ENCODE measurements at places on chromosomes 11 and 22.

DNA sequence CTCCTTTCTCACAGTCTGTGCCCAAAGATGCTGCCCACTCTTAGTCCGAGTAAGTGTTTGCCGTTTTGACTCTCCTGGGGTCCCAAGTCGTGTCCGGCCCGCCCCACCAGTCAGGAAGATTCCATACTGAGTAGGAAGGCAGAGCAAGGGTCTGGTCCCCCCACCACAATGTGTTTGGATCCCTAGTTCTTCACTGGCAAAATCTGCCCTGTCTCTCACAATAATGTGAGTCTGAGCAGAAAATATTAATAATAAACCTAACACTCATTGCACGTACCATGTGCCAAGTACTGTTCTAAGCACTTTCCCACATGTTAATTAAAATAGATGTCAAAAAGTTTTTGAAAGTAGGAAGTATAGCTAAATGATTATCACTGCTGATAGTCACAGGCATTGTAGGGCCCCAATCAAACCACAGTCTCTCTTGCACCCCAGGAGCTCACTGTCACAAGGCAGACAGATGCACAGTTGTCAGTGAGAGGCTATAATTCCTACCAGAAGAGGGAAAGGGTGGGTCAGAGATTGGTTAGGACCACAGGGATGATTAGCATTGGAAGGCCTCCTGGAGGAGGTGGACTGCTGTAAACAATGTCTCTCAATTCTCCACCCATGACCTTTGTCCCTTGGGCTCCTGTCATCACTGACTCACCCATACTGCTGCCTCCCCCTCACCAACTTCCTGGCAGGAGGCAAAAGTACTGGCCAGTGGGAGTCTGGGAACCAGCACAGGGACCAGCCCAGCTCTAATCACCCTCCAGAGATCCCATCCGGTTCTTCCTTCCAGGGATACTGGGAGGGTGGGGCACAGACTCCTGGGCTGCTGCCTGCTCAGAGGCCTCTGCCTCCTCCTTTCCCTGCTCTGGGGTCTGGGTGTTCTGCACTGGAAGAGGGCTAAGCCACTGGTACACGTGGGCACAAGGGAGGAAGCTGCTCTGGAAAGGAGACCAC, 1.0 kb upstream of the POLD4 start:
- DNase-seq: no peak

DNA sequence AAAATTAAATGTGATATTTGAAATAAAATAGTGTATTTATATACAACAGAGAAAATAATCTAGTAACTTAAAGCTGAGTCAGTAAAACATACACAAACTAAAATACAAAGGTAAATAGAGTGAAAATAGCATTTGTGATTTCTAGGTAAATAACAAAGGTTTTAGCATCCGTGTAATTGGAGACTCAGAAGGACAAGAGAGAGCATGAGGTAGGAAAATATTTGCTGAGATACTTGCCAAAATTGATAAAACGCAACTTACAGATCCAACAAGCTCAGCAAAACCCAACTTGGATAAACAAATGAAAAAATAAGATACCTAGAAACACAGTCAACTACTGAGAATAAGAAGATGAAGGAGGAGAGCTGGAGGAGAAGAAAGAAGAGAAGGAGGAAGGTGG, 634.7 kb upstream of the CCDC179 start:
- DNase-seq: no peak

DNA sequence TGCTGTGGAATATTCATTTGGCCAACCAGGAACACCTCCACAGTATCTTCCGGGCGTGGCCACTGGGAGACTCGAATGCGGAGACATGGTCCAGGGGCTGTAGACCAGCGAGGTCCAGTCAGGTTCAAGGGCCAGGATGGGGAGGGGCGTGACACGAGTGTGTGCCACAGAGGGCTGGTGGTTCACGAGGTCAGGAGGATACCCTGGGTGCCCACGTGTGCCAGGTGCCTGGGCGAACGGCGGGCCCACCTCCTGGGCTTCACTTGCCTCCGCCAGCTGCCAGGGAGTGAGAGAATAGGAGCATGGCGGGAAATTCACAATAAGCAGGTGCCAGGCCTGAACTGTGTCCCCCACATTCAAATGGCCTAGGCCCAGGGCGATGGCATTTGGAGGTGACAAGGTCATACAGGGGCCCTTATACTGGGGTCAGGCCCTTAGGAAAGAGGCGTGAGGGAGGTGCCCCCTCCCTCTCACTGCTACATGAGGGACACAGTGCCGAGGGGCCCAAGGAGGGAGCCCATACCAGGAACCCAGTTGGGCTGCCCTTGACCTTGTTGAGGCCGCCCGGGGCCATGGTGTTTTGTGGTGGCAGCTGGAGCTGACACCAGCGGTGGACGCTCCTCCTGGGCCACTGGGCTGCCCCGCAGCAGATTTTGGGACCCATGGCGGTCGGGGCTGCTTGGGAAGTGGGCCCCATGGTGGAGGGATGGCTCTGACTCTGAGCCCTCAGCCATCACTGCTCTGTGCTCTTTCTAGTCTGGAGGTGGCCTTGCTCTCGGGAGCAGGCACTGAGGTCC, 1268.9 kb downstream of the BRD1 start:
- no peak for DNase-seq

DNA sequence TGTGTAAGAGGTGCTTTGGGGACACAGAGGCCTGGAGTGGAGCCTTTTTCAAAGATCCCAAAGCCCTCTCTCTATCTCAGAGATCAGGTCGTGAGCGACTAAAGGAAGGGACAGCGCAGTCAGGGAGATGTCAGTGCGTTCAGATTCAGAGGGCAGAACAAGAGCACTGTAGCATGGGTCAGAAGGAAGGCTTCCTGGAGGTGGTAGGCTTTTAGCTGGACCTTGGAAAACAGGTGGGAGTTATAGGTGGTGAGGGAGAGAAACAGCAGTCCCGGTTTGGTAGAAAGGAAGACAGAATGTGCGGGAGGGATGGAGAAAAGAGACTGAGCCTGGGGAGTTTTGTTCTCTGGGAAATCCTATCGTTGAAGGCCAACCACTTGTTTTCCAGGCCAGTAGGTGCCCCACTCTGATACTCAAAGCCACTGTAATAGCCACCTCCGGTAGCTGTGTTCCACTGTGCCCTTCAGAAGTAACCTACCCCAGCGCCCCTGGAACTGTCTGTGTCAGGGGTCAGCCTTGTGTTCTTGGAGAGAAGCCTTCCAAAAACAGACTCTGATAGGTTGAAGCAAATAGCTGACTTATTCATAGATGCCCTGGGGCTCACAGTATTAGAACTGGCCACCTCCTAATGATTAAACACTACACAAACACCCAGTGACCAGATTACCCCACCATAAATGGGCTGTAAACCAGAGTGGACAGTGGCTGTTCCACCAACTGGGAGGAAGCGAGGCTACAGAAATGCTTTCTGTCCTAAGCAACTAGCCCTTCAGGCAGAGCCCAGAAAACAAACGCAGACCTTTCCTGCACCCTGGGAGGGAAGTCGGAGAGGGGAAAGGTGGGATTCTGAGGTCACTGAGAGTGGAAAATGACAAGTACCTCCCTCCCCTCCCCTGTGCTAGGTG, 157.7 kb downstream of the DBX1 start:
- no peak for DNase-seq

DNA sequence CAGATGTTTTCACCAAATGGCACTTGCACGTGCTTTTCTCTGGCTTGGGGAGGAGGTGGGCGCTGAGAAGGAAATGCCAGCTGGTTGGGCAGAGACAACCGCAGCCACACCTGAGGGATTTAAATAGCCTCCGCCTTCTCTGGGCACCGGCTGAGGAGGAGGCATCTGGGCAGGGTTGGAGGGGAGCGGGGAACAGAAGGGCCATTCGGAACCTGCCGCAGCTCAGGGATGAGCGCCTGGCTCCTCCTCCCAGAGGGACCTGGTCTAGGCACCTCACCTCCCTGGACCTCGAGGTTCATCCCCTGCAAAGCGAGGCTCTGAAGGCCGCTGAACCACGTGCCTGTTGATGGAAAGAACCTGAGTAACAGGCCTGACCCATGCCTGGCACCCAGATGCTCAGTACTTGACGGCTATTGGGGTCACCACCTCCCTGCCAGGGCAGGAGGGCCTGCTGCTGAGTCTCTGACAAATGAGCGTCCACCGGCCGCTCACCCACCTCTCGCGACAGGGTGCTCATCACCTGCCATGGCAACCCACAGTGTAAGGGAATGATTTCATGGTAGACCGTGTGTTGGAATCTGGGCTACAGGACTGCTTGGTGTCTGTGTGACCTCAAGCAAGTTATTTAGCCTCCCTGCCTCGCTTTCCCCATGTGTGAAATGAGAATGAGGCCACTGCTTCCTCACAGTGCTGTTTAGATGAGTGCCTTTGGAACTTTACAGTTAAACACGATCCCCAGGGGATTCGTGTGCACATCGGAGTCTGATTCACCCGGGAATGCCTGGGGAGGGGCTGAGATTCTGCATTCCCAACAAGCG, 2.0 kb upstream of the KDELR3 start:
- DNase-seq: no peak

DNA sequence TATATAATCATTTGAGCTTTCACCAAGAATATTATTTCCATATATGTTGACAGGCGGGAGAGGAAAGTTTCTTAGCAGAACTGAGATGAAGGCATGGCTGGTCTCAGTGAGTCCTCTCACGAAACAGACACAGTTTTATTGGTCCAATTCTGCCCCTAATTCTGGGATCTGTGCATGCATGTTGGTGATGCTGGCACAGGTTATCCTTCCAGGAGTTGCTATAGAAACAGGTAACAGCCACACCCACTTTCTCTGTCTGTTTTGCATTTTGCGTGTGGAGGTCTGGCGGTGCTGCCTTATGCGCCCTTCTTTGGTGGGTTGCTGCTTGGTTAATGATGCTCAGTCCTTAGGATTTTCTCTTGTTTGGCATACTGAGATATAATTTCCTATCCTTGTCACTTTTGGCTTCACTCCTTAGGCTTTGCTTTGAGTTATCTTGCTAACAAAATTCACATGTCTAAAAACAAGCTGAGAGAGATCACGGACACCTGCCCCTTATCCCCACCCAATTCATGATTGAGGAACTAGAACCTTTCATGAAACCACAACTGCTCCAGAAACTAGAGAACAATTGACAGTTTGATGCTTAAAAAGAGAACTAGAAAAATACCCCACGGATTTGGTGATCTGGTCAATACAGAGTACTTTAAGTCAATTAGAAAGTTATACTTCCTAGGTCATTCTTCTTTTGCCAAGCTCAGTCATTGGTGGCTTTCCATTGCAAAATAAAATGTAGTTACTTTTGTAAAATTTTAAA, 189.3 kb downstream of the FAT3 start:
- no peak for DNase-seq

DNA sequence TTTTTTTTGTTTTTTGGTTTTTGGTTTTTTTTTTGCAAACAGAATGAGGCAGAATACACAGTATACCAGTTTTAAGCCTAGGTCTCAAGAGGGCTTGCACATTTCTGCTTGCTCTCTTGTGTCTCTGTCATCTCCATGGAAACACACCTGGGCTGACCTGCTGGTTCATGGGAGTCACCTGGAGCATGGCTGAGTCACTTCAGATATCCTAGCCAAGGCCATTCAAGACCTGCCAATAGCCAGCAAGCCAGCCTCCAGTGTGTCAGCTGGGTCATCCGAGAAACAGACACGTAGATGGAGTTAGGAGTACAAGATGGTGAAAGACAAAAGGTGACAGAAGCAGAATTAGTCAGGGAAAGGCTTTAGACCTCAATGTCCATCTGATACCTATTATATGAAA, 124.2 kb upstream of the SEZ6L start:
- DNase-seq: no peak

DNA sequence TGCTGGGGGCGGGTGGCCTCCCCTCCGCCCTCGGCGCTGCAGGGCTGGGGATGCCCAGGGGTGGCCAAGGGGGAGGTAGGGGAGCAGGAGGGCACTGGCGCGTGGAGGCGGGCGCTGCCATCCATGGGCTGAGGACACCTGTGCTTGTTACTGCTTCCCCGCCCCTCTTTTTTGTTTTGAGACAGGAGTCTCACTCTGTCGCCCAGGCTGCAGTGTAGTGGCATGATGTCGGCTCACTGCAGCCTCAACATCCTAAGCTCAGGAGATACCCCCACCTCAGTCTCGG, 683 bp upstream of the FADS3 start:
- DNase-seq: no peak

- DNase-seq: no peak
These were observed 16.9 kb downstream of the CSF2RB start for GRCh38 chr22:36930041-36930935.

GRCh38 chr11:86977441-86978050, 22.4 kb upstream of the FZD4 start:
- DNase-seq: no peak

DNA sequence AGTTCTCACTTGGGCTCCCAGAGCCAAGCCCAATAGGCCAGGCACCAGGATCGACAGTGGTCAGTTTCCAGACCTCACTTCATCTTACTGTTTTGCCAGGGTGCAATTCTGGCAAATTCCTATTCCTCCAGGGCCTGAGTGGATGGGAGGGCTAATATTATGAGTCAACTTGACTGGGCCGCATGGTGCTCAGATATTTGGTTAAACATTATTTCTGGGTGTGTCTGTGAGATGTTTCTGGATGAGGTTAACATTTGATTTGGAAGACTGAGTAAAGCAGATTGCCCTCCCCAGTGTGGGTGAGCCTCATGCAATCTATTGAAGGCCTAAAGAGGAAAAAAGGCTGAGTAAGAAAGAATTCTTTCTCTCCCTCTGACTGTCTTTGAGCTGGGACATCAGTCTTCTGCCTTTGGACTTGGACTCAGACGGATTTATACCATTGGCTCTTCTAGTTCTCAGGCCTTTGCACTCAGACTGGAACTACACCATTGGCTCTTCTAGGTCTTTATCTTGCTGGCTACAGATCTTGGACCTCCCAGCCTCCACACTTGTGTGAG, 132.9 kb upstream of the ZBED5 start:
- DNase-seq: no peak

DNA sequence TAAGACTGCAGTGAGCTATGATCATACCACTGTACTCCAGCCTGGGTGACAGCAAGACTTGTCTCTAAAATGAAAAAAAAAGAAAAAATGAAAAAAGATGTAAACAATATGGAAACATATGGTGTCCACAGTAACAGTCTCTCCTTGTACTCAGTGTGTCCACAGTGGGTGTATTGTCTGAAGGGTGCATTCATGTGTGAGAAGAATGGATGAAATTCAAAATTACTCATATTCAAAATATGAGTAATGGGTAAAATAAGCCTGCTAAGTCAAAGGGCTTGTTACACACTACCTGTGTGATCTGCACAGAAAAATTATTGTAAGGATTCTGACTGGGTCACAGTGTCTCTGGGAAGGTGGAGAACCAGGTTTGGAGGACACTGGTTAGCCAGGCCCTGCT, 26.9 kb downstream of the PPFIA1 start:
- DNase-seq: no peak

- no peak for DNase-seq
These were observed 674.7 kb downstream of the NTM start for GRCh38 chr11:132045107-132045506.

DNA sequence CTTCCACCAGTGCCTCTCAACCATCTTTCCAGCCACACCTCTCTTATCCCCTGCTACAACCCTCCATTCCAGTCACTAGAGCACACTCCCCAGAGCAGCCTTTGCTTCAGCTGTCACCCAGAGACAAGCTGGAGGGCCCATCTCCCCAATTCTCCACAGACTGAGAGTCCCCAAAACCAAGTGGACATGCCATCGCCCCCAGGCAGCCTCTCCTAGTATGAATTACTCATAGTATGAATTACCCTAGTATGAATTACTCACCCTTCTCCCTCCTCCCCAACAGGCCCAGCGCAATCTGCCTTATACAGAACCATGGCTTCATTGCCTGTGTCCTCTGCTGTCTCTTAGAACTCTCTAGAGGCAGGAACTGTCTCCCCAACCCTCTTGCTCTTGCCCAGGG, 24.8 kb downstream of the MYH9 start:
- DNase-seq: no peak

GRCh38 chr11:73085189-73085875, 56.8 kb downstream of the FCHSD2 start:
- no peak for DNase-seq

- no peak for DNase-seq
These were observed 119.2 kb upstream of the SEZ6L start for GRCh38 chr22:26050079-26050478.
